ENCODE measurements at places on chromosomes 4 and X.
A peak's percentile ranks its signal among the peaks of the same experiment; 100 is the strongest.

GRCh38 chrX:20412871-20413486 is 146.3 kb upstream of the RPS6KA3 start:
- no peak for DNase-seq

GRCh38 chr4:7236847-7237246 is 44.5 kb downstream of the SORCS2 start:
- DNase-seq = no peak

DNA sequence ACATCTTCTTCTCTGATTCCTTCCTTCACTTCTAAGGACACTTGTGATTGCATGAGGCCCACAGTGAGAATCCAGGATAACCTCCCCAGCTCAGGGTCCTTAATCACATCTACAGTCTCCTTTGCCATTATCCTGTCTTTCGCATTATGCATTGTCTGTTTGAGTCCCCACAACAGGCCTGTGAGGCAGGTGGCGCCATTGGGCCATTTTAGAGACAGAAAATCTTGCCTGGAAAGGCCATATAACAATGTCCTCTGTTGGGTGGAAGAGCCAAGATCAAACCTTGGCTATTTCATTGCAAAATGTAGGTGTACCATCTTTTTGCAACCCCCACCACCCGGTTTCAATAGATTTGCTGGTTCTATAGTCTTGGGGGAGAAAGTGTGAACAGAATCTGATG is 11.8 kb upstream of the DCUN1D4 start:
- DNase-seq = peak; percentile 68

DNA sequence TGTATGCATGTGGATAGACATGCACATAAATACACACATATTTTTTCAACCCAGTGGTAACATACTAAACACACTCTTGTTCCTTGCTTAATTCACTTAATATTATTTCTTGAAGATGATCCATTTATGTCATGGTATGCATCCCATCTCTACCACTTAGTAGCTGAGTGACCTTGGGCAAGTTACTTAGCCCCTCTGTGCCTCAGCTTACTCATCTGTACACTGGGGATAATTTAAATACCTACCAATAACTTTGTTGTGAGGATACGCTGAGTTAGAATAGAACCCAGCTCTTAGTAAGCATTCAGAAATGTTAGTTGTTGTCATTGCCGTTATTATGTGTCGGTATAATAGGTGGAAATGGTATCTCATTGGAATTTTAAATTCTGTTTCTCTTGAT is 41.4 kb downstream of the FAM114A1 start:
- no peak for DNase-seq

DNA sequence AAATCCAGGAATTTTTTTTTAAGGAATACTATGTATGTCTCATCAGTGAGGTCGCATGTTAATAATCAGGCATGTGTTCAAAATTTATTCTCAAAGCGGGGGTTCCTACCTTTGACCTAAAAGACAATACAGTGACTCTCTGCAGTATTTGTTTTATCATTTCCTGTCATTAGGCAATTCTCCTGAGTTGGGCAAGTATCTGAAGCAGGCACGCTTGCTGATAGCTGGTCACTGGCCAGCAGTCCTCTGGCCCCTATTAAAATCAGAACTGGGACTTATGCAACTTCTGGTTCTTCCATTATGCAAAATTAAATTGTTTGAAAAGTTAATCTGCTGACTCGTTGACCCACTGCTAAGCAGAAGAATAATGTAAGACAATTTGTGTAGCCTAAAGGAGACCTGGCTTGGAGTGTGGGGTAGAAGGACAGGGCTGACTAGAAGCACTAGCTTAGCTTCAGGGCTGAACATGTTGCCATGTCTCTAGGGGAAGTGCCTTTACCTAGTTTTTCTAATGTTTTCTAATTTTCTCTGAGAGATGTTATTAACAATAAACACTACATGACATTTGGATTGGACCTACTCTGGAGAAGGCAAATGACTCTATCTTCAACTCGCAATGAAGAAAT is 36.0 kb upstream of the GABRA2 start:
- DNase-seq = no peak

DNA sequence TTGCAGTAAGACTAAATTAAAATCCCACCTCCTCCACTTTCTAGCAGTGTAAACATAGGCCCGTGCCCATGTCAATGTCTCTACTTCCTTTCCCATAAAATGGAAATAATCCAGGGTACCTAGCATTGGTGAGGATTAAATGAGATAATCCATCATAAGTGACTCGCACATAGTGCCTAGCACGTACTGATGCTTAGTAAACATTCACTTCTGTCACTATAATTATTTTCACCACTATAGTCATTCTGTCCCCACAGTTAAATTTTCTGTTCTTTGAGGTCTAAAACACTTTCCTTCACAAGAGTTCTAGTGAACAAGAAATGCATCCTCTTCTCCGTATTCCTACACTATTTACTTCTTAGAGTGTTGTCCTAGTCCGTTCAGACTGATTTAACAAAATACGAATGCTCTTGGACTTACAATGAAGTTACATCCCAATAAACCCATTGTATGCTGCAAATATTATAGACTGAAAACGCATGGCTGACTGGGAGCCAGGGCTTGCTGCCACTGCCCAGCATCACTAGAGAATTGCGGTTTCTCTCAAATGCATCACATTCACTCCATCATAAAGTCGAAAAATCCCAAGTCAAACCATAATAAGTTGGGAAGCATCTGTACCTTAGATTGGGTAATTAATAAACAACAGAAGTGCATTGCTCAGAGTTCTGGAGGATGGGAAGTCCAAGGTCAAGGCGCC is 10.6 kb downstream of the ARAP2 start:
- DNase-seq = no peak

- DNase-seq = no peak
These were observed 32.7 kb downstream of the BCORL1 start for GRCh38 chrX:130015181-130015580.

DNA sequence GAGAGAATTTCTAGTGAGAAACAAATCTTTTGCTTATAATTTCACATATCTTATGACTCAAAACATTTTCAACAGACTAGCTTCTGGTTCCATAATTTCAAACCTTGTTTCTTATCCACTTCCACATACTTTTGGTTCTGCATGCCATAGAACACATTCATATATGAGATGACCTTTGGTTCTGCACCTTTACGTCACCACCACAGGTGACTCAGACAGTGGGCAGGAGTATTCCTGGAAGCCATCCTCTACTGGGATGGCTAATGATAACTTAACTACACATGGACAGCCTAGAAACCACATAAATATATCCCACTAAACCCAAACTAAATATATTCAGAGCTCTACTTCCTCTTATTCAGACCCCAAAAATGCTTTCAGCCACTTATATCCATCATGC is 133.3 kb downstream of the DCK start:
- DNase-seq = no peak

DNA sequence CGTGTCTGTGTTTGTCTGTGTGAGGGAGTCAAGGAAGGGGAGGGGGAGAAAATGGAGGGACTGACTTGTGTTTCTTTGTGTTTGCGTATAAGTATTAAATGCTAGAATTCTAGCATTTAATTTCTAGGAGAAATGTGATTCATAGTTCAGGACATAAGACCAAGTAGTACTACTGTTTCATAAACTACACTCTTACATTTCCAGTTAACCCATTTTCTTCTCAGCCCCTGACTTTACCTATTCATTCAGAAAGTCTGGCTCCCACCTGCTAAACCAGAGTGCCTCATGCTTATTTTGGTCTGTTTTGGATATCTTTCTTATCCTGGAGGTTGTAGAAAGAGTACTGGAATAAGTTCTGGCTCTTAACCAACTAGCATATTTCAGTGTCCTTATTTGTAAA is 14.2 kb downstream of the EDA start:
- no peak for DNase-seq

GRCh38 chr4:177562859-177563258 is 120.6 kb upstream of the AGA start:
- DNase-seq = no peak

GRCh38 chrX:130826249-130826648 is 76.8 kb downstream of the ENOX2 start:
- DNase-seq = no peak

DNA sequence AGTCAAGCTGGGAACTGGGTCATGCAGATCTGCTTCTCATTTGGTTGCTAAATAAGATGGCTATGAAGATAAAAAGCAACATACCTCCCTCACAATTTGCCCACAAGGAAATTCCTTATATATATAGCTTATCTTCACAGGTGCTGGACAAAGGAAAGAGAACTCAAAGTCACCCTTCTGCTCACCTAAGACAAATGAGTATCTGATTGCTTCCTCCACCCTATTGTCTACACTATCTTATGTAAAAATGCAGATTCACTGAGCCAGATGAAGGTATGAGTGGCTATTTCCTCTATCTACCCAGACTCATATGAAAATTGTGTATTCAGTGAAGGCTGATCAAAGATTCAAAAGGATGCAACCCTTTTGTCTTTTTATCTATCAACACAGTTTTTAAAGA is 50.8 kb downstream of the CHM start:
- no peak for DNase-seq

DNA sequence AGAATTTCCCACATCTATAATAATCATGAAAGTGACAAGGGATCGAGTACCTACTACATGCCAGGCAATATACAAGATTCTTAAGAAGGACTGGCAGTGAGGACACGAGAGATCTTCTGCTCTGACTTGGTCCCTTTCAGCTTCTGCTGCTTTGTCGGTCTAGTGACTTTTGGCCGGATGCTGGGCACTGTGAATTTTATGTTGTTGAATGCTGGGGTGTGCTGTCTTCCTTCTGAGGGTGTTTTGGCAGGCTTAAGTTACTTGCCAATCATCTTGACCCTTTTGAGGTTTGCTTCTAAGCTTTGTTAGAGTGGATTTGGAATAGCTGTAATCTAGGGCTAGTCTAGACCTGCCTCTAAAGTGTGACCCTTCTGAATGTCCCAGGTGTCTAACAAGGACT is 23.5 kb downstream of the NAT8L start:
- DNase-seq = no peak

DNA sequence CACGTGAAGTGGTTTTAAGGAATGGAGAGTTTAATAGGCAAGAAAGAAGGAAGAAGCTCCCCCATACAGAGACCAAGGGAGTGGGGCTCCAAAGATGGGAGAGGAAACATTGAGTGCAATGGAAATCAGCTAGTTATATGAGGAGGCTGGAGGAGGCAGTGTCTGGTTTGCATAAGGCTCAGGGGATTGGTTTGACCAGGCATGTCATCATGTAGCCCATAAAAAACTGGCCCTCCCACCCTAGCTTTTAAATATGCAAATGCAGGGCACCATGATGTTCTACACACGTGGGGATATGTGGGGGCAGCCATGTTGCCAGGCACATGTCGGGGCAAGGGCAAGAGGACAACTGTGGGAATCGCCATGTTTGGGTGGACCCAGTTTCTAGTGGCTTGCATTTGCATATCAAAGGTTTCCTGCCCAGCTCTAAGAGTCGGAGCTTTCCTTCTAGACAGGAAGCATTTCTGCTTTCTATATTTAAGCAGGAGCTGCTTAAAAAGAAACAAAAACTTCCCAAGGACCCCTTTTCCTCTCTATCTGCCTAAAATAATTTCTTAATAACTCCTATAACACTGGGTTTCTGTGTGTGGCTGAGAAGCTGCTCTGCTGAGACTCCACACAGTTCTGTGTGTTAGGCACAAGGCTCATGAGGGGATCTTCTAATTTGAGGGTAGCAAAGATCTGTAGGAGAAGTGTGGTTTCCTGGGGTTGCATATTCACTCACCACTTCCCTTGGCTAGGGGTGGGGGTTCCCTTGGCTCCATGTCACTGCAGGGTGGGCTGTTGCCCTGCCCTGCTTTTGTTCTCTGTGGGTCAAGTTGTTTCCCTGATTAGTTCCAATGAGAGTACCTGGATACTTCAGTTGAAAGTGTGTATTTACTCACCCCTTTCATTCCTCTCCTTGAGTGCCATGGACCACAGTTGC is 113.5 kb downstream of the VSIG4 start:
- no peak for DNase-seq

DNA sequence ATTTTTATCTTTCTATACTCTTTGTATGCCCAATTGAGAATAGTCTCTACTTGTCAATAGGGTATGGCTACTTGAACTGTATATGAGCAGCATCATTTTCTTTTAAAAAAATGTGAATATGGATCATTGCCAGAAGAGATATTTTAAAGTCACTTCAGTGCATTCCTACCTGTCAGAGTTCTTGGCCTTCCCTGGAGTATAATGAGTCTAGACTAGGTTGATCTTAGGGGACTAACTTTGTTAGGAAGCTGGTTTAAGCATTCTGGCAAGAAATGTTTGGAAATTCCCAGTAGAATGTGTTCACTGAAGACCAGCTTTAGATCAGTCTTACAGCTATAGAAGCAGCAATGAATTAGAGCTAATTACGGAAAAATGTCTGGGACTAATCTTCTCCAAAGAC is 178.2 kb downstream of the FAT4 start:
- no peak for DNase-seq

GRCh38 chr4:55439023-55439422 is 43.3 kb downstream of the TMEM165 start:
- no peak for DNase-seq

GRCh38 chrX:45788941-45789348 is 588.3 kb upstream of the DIPK2B start:
- DNase-seq = peak; percentile 51

DNA sequence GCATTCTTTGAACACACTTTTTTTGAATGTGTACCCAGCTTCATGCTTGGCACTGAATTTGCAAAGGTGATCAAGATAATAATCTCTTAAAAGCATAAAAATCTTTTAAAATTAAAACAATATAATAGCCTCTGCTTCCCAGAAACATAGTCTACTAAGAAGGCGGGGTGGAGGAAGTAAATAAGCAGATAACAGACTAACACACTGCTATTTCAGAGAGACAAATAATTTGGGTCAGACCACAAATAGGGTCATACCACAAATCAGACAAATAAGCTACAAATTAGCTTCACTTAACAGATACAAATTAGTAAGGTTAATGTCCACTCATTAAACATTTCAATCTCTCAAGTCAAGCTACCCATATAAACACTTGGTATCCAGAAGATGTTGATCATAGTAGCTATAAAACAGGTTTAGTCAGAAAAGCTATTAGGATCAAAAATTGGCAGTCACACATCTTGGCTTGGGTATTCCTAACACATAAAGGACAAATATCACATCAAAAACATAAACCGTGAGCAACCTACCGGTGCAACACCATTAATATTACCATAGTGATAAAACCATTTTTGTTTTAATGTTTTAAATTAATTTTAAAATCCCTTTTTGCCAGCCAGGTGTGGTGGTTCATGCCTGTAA is 47.3 kb downstream of the PPP3CA start:
- DNase-seq = no peak

GRCh38 chrX:150887906-150888465 is 10.5 kb downstream of the CD99L2 start:
- DNase-seq = no peak

DNA sequence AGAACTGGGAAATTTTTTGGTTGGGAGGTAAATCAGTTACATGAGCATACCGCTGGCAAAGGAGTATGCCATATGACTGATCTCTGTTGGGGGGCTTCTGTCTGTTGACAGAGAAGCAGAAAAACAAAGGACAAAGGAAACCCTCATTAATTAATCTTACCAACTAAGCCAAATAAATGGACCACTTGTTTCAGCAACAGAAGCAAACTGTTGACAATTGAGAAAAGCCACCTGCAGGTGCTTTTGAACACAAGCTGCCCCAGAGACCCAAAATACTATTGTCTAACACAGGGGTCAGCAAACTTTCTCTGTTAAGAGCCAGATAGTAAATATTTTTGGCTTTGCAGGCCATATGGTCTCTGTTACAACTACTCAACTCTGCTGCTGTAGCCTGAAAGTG is 7.0 kb upstream of the FRYL start:
- no peak for DNase-seq

All from ELF-1 (cell line).